ENCODE measurements at places on chromosomes 7 and 10.

DNA sequence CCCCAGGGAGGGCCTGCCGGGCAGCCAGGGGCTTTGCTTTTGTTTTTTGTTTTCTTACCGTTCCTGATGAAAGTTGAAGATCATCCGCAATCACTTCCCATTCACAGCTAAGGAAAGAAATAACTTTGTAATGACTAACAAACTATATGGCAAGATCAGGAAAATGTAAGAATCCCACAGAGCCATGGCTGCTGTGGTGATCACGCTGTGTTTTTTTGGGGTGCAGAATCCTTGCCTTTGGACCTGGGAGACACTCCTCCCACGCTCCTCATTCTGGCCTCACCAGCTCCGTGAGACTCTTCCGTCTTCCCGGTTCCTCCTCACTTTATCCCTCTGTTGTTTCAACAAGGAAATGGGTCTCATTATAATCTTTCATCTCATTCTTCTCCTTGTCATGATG lies 443.0 kb upstream of the MGMT start:
- no peak for DNase-seq

DNA sequence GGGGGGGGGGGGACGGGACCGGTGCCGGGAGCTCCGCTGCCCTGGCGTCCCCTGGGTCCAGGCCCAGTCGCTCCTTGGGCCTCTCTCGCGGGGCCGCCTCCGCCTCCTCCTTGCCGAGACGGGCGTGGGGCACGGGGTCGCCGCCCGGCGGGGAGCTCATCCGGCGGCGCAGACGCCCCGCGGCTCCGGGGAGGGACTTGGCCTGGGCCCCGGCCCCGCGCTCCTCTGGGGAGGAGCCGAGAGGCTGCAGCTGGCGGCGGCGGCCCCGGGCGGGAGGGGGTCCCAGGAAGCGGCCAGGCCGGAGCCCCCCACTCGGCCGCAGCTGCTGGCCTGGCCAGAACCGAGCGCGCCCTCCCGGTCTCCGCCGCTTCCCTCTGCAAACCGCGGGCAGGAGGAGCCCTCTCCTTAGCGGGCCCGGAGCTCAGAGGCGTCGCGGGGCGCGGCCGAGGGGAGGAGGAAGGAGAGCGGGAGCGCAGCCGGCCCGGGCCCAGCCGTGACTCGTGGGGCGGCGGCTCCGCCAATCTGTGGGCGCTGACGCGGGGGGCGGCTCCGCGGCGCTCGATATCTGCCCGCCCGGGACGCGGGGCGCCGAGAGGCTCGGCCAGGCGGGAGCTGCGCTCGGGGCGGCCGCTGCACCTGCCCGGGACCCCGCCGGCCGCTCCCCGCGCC lies at the start of gene FAM20C:
Gene FAM20C (plus strand): TSS at position 591 of the 669 bp plus-strand sequence. CDS start 629 bp downstream, outside the sequence.
- peak; percentile 14 for DNase-seq

DNA sequence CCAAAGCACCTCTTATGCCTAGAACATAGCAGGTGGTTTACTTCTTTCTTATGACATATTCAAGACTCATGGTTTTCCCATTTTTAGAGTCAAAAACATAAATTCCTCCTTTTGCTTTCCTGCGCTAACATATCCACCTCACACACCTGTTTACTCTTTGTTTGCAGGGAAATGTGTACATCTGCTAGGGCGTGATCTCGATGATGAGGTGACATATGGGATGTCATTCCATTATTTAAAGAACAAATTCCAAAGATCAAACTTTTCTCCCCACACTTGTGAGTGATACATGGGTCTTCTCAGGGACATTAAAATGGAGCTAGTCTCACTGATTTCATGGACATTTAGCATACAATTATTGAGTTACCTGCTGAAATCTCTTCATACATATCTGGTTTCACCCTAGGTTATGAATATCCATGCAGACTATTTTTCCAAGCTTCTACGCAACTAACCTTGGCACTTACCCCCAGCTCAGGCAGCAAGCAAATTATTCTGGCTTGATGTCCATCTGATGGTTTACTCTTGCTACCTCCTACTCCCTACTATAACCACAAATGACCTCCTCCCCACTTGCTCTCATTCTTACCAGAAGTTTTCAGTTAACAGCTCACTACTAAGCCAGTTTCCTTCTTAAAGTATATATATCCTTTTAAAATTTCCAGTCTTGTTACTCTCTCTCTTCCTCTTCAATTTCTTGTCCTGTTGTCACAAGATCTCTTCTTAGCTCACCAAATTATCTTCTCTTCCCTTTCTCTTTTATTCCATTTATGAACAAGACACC lies 208.5 kb downstream of the RNLS start:
- DNase-seq, result no peak

- DNase-seq, result no peak
Measured at GRCh38 chr7:102811942-102812678, 63.3 kb downstream of the FAM185A start.

GRCh38 chr10:116740971-116741370 lies 1.4 kb downstream of the HSPA12A start:
- no peak for DNase-seq

GRCh38 chr10:95864906-95865813 lies 42.6 kb upstream of the CC2D2B start:
- no peak for DNase-seq

DNA sequence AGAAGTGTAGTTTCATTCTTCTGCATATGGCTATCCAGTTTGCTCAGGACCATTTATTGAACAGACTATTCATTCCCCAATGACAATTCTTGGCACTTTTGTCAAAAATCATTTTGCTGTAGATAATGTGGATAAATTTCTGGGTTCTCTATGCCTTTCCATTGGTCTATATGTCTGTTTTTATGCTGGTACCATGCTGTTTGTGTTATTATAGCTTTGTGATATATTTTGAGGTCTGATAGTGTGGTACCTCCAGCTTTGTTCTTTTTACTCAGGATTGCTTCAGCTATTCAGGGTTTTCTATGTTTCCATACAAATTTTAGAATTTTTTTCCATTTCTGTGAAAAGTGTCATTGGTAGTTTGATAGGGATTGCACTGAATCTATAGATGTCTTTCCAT lies 315.3 kb upstream of the KAT6B start:
- no peak for DNase-seq

DNA sequence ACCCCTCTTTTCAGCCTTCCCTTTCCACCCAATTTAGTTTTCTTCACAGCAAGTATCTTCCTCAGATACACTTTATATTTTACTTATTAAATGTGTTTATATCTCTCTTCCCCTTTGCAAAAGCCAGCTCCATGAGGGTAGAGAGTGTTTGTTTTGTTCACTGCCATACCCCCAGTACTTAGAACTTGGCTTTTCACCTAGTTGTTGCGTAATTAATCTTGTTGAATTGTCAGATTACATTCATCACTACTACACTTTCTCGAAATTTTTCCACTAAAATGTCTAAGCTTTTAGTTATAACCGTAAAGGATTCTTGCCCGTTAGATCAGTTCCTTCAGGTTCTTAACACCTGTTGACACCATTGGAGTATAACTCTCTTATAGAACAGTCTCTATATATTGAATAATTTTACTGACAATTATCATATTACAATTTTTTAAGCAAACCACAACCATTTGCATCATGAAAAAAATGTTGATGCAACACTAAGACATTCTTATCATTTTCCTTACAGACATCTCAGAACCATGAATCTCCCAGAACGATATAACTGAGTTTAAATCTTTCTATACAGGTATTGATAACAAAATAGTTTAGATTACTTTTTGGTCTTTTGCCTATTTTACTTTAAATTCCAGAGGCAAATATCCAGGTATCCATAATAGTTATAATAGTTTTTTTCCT lies 29.9 kb downstream of the VWDE start:
- no peak for DNase-seq

GRCh38 chr10:22554461-22555182 lies 159.8 kb downstream of the PIP4K2A start:
- no peak for DNase-seq

- DNase-seq, result no peak
Measured at GRCh38 chr7:27149842-27150567, 2.4 kb downstream of the HOXA3 start.

DNA sequence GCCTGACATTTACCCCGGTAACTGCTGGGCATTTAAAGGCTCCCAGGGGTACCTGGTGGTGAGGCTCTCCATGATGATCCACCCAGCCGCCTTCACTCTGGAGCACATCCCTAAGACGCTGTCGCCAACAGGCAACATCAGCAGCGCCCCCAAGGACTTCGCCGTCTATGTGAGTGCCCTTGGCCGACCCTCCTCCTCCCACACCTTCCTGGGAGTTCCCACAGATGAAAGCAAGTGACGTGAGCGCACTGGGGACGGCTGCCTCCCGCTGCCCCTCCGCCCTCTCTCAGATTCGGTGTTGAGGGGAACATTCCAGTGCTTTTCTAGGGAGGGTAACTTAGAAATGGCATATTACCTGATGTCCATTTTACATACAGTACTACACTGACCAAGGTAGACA lies 7.0 kb upstream of the GET4 start:
- DNase-seq, result no peak

GRCh38 chr10:131838966-131839742 lies 61.7 kb upstream of the PPP2R2D start:
- DNase-seq, result no peak

DNA sequence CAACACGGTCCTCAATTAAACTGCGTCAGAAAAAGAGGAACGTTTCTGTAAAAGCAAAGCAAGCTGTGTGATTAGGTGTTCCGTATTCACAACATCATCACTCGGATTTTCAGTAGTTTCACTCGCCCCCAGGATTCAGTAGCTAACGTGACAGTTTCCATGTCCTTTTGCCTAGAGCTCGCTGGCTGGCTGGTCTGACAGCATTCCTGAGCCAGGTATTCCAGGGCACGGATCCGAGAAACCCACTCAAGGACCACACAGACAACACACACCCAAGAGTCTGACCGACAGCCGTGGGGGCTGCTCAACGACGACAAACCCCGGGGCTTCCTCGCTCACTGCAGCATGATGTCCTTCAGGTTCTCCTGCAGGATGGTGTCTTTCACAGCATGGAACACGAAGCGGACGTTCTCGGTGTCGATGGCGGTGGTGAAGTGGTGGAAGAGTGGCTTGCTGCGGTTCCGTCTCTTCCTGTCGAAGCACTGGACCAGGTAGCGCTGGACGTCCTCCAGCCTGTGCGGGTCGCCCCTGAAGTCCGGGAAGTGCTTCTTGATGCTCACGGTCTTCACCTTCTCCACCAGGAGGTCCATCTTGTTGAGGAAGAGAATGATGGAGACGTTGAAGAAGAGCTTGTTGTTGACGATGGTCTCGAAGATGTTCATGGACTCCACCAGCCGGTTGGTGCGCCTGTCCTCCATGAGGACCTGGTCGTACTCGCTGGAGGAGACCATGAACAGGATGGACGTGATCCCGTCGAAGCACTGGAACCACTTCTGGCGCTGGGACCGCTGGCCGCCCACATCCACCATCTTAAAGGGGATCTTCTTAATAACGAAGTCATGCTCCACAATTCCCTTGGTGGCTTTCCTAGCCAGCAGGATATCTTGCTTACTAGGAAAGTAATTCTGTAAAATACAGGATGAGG lies 43.1 kb downstream of the AMZ1 start:
- no peak for DNase-seq

GRCh38 chr10:30404540-30404939 lies 29.4 kb upstream of the MAP3K8 start:
- DNase-seq, result no peak

GRCh38 chr7:23714150-23714464 lies 4.1 kb downstream of the STK31 start:
- DNase-seq, result no peak

GRCh38 chr10:115909037-115909436 lies 364.0 kb downstream of the GFRA1 start:
- no peak for DNase-seq
